Activated CD4-positive, alpha-beta T cell treated with anti-CD3 and anti-CD28 coated beads, Interleukin-2, Interleukin-4, amounts not matched to agents 100 ng/mL and 50 ng/mL, durations not matched to agents 16 hours and 8 hours (primary cell): ENCODE measurements at places on chromosomes 7 and 10.

GRCh38 chr10:93376372-93377293, 105.5 kb downstream of the MYOF start:
- peak; percentile 86 for DNase-seq

DNA sequence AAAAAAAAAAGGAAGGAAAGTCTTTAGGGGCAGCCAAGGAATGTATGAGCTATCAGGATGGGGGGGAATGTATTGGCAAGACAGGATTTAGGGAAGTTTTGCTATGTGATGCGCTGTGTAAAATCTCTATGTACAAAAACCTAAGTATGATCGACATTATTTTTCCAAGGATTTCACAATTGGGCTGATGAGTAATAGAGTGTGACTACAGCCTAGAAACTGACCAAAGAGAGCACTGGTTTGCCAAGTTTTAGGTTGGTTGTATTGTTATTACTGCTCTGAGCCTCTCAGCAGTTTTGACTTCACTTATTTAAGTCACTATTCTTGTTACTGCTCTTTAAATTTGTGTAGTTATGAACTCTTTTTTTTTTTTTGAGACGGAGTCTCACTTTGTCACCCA, 107.3 kb downstream of the NRCAM start:
- DNase-seq, result no peak

- DNase-seq, result no peak
Observed at GRCh38 chr7:39261771-39262170, 284.1 kb downstream of the POU6F2 start.

GRCh38 chr10:115003396-115003795, 65.4 kb downstream of the TRUB1 start:
- DNase-seq, result no peak

DNA sequence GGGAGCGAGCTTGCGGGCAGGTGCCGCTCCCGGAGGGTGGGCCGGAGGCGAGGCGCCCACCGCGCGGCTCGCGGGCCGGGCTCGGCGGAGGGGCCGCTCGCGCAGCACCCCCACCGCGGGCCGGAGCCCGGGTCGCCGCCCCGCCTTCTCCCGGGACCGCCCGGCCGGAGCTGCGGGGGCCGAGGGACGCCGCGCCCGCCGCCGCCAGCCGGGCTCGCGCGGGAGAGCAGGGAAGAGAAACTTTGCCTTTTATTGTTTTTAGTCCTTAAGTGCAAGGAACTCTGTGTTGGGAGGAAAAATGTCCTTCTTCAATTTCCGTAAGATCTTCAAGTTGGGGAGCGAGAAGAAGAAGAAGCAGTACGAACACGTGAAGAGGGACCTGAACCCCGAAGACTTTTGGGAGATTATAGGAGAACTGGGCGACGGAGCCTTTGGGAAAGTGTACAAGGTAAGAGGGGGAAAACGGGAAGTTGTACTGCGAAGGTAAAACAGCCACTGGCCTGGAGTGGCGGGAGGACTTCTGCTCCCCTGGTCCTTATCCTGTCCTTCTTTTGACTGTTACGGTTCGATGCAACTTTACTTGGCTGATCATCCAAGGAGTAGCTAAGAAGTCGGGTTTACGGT, 620 bp downstream of the SLK start:
- DNase-seq, result no peak

- no peak for DNase-seq
Observed at GRCh38 chr10:105986912-105987635, 1177.4 kb downstream of the SORCS1 start.

- DNase-seq, result no peak
Observed at GRCh38 chr7:55992346-55992745, 28.0 kb downstream of the NIPSNAP2 start.

- DNase-seq, result no peak
Observed at GRCh38 chr7:144087230-144087629, 1.2 kb downstream of the OR2A12 start.

- no peak for DNase-seq
Observed at GRCh38 chr10:87064651-87065050, 30.0 kb downstream of the GLUD1 start.

DNA sequence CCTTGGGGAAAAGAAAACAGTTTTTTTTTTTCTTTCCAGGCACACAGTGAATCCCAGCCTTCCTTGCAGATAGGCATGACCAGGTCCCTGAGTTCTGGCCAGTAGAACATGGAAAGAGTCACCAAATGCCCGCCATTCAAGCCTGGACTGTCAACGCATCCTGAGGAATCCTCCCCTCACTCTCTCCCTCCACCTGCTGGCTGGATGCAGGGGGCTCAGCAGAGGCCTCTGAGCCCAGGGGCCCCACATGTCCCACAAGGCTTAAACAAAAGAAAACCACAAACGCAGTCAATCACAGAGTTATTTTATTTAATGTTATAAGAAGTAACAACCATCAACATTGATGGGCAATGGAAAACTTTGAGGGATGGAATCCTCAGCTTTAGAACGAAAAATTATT, 93.1 kb downstream of the JCAD start:
- no peak for DNase-seq

GRCh38 chr10:70676511-70676910, 4.2 kb downstream of the ADAMTS14 start:
- DNase-seq, result no peak

- no peak for DNase-seq
Observed at GRCh38 chr7:31633894-31634494, 53.0 kb upstream of the PPP1R17 start.

GRCh38 chr7:137656227-137656849, 190.4 kb downstream of the DGKI start:
- DNase-seq, result peak; percentile 72

- DNase-seq, result no peak
Observed at GRCh38 chr7:75813084-75813483, 522 bp downstream of the CCL24 start.

DNA sequence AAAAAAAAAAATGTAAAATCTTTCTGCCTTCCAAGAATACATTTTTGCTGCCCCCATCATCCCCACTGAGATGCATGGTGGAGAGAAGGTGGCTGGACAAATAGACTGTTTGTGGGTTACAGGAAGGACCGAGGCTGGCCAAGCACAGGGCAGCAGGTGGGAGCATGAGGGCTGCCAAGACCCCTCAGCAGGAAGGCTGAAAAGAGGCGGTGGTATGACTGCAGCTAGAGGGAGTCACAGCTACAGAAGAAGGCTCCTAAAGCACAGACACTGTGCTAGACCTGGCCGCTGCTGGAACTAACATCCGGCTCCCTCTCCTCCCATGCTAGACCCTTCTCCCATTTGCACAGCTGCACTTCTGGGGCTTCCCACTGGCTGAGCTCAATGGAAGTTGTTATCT, 289.6 kb downstream of the TCERG1L start:
- no peak for DNase-seq

DNA sequence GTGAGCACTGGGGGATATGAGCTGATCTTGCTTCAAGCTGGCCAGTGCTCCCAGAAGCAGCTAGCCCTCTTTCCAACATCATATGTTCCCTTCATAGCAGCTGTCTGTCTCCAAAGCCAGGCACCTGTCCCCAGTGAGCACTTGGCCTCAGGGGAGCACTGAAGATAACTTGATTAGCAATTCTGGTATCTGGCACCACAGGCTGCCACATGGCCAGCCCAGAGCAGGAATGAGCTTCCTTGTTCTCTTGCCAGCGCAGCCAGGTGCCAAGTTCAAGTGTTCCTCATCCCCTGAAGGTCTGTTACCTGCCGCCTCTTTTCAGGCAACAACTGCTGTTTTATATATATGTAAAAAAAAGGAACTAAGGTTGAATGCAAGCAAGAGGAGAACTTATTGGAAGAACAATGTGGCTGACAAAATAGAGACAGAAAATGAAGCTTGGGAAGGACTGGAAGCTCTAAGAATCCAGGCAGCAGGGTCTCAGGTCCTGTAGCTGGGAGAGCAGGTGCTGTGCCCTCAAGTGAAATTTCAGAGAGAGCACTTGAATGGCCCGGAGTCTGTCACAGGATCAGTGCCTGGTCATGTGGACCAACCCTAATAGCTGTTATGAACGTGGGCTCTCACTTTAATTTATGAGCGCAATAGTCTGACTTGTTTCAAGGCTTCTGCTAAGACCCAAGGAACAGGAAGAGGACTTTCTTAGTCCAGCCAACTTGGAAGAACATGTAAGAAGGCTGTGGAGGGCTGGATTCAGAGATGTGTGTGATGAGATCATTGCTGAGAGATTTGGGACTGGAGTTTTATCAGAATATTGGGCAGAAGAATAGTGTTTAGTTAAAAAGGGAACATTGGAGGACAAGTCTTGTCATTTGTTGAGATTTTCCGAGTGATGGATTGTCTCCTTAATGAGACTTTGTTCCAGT, 267.2 kb downstream of the GLRX3 start:
- DNase-seq, result no peak
